IPS DF 19.7 (cell line): ENCODE measurements at places on chromosomes 7 and 10.

GRCh38 chr7:29043576-29043975, 85.4 kb upstream of the TRIL start:
- DNase-seq, result no peak

- peak; percentile 25 for DNase-seq
Observed at GRCh38 chr10:85667638-85668233, 698.9 kb downstream of the GRID1 start.

- no peak for DNase-seq
Observed at GRCh38 chr10:119700321-119700954, 25.4 kb upstream of the INPP5F start.

GRCh38 chr10:102202386-102202785, 23.7 kb upstream of the ELOVL3 start:
- no peak for DNase-seq

- DNase-seq, result no peak
Observed at GRCh38 chr7:102873470-102874165, 39.2 kb upstream of the LRRC17 start.

- no peak for DNase-seq
Observed at GRCh38 chr10:132296666-132297443, 10.9 kb downstream of the STK32C start.

- no peak for DNase-seq
Observed at GRCh38 chr7:4074407-4074806, 607.7 kb upstream of the FOXK1 start.

GRCh38 chr10:48683424-48683823, 1.2 kb upstream of the WDFY4 start:
- DNase-seq, result no peak

DNA sequence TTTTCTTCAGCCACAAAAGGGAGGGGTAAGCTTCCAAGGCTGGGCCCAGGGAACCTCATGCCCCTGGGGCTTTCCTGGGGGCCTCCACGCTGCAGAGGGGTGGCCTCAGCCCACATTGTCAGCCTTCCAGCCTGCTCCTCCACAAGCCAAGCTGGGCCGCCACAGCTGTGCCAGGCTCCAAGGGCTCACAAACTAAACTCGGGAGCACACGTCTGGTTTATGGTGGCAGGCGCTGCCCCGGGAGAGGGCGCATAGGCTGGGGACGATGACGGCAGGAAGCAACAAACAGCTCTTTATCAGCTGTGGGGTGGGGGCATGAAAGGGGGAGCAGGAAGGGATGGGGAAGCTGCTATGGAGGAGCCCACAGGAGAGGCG, 6.3 kb upstream of the CDH23 start:
- no peak for DNase-seq

DNA sequence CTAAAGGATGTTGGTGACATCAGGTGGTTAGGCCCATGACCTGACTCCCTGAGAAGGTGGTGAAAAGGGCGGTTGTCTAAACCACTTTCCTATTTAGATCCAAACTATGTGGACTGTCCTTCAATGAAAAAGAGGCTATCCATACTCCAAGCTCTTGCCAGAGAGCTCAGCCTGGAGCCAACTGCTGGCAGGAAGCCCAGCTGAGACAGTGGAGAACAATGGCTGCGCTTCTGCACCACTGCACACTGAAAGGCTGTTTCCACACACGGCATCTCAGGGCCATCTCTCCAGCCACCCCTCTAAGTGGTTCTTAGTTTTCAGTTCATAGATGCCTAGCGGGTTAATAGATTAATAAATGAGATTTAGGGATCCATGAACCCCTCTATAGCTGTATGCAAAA, 488.8 kb upstream of the ZMIZ1 start:
- no peak for DNase-seq

DNA sequence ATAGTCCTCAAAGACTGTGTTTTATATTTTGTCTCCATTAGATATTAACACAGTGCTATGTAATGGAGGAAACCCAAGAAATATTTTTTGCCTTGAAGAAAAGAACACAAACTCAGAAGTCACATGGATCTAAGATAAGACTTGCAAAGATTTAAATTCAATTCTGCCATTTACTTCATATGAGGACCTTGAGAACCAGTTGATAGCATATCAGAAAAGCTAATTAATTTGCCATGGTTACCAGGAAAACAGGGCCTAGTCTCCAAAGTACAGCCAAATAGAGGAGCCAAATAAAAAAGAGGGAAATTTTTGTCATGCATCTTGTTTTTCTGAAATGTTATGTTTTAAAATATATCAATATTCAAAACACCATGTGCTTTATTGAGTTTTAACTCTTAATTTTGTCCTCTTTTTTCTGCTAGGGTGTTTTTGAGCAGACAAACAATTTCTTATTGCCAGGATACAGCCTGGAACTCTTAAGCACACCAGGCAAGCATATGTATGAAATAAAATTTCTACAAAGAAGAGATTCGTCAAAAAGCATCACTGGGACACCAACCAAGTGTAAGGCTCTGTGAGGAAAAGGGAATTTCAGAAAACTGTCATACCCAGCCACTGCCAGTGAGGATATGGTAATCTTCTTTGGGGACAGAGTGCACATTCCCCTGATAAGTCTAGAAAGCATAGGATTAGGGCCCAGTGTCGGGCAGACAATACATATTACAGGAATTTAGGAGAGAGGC, 10.6 kb upstream of the TOMM7 start:
- DNase-seq, result no peak

- no peak for DNase-seq
Observed at GRCh38 chr10:31751051-31751737, 177.4 kb downstream of the ARHGAP12 start.

GRCh38 chr7:85196696-85197095, 9.8 kb upstream of the SEMA3D start:
- no peak for DNase-seq

GRCh38 chr7:26648554-26648953, 215.8 kb downstream of the SKAP2 start:
- no peak for DNase-seq

DNA sequence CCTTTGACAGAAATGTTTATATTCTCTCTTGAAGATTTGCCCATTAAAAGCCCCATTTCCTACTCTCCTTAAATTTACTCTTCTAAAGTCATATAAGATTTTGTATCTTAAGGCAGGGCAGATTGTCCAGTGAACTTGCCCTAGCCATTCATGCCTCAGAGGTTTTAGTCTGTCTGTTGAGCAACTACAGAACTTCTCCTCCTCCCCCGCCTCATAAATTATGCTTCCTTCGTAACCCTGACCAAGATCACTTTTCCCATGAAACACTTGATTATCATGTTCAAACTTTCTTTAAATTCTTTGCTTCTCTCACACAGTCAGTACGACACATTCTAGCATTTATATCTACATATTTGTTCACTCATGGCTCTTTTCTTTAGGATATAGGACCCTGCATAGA, 621.3 kb downstream of the ANKRD7 start:
- no peak for DNase-seq

GRCh38 chr10:93113042-93113441, 39.3 kb downstream of the CYP26A1 start:
- DNase-seq, result no peak

DNA sequence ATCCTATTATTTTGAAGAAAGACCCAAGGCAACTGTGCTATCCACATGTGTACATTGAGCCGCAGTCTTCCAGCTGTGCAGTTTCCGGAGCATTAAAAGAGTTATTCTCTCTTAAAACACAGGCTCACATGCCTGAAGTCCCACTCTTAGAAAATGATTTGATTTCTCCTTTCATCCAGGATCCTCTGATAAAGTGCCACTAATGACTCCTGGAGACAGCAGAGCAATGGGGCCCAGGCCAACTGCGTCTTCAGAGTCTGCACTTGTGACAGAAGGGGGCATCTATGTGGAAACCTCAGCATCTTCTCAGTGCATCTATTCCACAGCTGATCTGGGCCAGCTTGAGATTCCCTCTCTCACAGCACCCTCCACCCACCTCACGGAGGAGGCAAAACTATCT, 482.1 kb upstream of the AKR1E2 start:
- DNase-seq, result no peak

GRCh38 chr10:82071231-82071630, 196.2 kb downstream of the NRG3 start:
- DNase-seq, result no peak

DNA sequence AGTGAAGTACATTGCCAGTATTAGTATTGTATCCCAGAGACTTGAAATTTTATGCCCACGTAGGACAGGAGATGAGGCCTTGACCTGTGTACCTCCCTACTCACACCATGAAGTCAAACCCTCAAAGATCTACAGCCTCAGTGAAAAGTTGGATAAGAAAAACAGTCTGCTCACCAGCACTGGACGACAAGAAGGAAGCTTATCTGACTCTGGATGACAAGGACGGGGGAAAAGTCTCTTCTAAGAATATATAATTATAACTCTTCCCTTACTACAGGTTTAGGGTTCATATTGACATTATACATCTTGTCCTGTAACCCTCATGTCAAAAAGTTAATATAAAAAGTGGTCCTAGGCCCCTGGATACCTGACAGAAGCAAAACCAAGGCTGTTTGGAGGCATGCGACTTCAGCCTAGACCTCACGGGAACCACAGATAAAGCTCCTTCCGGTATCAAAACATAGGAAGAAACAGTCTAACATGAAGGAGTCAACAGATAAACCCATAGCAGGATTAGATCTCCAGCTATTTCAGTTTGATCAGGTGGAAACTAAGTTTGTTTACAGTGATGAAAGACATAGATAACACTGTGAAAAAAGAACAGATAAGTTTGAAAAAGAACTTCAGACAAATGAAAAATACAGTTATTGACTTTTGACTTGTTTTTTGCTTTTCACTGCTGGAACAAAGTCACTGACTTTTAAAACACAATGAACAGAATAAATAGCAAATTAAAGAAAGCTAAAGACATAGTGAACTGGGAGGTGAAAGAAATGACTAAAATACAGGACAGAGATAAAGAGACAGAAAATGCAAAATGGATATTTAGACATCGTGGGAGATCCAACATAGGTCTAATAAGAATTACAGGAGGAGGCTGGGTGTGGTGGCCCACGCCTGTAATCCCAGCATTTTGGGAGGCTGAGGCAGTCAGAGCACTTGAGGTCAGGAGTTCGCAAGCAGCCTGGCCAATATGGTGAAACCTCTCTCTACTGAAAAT, 145.9 kb downstream of the PHTF2 start:
- no peak for DNase-seq

DNA sequence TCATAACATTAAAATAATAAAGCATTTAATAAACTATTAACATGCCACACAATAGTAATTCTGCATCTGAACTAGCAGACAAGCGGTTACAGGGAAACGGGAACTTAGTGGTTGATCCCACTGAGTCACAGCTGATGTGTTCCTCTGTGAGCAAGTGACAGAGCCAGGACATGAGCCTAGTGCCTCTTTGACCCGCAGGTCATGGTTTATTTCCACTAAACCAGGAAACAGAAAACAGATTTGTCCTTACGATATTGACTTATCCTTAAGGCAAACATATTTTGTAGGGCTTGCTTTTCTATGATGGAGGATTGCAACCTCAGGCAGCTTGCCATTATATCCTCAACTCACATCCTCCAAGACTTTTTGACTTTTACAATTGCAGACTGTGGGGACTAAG, 987.3 kb downstream of the CCSER2 start:
- DNase-seq, result no peak

GRCh38 chr7:25979605-25980004, 172.4 kb upstream of the NFE2L3 start:
- no peak for DNase-seq

DNA sequence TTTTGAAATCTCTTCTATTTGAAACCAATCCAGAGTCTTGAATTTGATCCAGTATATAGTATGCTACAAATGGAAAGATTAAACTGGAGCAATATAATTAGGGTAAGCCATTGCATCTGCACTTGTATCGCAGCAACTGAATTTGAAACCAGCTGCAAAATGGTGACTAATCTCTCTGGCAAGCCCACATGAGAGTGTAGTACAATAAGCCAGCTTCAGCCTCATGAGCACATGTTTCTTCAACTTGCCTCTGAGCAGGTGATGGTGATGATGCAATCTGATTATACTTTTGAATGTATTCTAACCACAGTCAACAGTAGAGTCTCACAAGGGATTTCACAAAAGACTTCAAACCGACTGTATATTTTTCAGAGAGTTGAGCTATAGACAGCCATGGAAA, 829 bp upstream of the RPA3 start:
- DNase-seq, result no peak

- no peak for DNase-seq
Observed at GRCh38 chr10:51030480-51030879, 43.8 kb upstream of the PRKG1 start.

GRCh38 chr10:98320486-98321185, 52.6 kb upstream of the LOXL4 start:
- no peak for DNase-seq

- DNase-seq, result no peak
Observed at GRCh38 chr7:133912916-133913697, 214.0 kb upstream of the LRGUK start.

GRCh38 chr10:1858547-1858946, 121.2 kb upstream of the ADARB2 start:
- DNase-seq, result no peak

DNA sequence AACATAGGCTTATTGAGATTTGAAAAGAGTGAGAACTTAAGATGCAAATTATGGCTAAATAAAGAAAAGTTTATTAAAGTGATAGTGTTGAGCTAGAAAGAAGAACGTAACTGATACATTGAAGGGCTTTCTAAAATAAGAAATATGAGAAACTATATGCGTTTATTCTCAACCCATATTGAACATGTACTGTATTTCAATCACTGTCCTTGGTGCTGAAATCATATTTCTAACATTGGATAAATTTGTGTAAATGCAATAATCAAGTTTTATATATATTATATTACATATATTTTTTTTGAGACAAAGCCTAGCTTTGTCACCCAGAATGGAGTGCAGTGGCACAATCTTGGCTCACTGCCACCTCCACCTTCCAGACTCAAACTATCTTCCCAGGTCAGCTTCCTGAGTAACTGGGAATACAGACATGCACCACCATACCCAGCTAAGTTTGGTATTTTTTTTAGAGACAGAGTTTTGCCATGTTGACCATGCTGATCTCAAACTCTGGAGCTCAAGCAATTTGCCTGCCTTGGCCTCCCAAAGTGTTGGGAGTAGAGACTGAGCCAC, 1065.8 kb downstream of the REEP3 start:
- DNase-seq, result no peak

GRCh38 chr7:131052285-131052904, 275.3 kb upstream of the MKLN1 start:
- DNase-seq, result no peak

DNA sequence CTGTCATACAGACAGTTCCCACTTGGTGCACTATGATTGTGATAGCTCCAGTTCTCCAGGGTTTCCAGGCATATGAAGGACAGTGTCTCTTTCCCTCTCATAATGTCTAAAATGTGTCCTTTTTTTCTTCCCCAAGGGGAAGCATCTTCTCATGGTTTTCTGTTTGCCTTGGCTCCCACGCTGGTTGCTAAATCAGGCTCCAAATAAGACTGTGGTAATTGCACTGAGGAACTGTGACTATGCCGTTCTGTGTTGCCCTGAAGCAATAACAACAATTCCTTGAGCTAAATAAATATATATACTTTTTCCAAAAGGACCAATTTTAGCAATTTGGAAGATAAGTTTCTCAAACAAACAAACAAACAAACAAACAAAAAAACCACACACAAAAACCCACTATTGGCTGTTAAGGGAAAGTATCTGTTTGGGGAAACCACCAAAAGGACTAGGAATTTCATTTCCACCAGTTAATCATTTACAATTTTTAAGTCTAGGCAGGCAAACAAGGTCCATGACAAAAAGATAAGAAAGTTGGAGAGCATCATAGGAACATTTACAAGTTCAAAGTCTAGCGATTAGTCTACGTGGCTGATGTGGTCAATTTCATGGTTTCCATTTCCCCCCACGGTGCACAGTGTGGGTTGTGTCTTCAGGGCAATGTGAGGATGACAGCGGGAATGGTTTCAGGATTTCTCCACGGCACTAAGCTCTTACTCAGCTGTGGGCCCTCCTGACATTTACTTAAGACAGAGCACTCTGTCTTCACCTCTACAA, 62.4 kb downstream of the THNSL1 start:
- DNase-seq, result no peak
